ENCODE measurements at places on chromosomes 1 and 21.

DNA sequence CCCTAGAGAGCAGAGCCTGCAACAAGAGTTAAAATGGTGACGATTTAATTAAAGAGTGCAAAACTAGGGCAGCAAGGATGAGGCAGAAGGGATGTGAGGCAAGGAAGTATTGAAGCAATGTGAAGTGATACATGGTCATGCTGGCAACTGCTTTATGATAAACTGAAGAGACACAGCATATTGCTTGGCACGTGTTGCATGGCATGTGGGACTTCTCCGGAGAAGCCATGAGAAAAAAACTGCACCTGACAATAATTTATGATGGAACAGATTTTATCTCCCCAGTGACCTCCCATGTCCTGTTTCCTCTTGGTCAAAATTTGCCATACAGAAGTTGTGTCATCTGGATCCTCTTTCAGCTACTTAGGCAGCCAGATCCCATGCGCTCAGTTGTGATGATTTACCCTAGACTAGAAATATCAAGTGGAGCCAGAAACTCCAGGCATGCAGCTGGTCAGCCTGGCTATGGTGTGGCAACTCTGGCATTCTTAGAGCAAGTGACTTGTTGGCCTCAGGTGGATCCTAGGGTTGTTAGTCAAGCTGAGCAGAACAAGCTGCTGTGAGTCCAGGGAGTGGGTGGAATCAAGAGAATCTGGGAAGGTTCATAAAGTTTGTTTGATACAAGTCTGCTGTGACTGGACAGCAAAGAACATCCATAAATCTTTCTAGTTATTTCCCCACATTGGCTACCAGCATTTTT is 611.4 kb upstream of the USP24 start:
- no peak for DNase-seq

DNA sequence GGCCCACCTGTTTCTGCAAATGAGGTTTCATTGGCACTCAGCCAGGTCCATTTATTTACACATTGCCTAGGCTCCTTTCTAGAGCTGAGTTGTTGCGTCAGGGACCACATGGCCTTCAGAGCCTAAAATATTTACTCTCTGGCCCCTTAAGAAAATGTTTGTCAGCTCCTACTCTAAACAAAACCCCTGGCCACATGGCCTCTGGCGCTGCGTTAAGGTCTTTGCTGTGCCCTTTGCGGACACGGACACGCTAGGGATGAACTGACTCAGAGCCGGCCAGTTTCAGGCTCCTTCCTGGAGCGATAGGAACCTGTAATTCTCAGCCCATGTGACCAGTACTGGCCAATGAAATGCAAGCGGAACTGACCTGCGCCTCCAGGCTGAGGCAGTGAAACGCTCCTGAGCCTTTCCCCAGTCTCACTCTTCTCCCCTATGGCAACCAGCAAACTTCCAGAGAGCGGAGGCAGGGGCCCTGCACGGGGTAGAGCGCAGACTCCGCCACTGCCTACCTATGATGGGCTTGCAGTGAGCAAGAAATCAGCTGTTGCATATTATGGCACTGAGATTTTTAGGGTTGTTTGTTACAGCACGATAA is 160.3 kb downstream of the ETS2 start:
- DNase-seq, result no peak

DNA sequence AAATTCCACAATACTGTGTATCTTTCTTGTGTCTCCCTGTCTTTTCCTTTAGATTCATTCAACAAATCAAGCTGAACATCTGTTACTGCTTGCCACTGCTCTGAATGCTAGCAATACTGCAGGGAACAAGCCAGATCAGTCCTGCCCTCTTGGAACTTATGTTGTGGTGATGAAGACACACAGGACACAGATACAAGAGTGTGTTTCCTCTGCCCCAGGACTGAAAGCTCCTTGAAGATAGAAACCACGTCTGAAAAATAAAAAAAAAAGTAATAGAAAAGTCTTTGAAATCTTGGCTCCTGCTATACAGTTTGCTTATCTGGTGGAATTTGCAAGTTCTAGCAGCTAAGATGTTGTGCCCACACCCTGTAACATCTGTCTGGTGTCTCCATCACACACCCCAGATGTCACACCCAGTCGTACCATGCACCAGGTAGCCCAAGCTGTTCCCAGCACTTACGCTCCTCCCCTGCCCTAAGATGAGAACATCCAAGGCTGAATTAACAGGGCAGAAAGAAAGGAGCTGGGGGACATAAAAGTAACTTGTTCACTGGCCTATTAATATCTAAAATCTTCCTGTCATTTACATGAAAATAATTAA is 80.2 kb upstream of the GALNT2 start:
- no peak for DNase-seq

GRCh38 chr1:236795757-236796667 is 920 bp downstream of the MTR start:
- no peak for DNase-seq

- no peak for DNase-seq
These were observed 6.5 kb downstream of the TDRKH start for GRCh38 chr1:151783796-151784195.

DNA sequence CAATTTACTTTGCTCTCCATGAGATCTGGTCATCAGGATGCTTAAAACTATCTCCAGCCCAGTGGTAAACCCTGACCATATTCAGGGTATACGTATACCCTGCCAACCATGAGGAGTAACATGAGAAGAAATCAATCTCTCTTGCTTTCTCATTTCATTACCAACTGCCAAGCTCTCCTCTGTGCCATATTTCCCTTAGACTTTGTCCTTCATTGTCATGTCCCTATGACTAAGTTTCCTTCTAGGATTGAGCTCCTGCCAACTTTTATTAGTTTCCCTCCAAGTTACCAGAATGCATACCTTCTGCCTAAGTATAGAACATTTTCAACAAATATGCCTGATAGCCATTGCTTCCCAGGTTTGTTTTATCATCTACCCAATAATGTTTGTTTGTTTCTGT is 1113.9 kb upstream of the B3GALT2 start:
- no peak for DNase-seq

Data from NCI-H1694 (cell line).